ENCODE measurements at places on chromosomes 7 and 10. TPM values are rescaled to one million over a fixed set of nuclear protein-coding genes. Genes with fewer than 3 reads are reported as not detected.
A peak's percentile ranks its signal among the peaks of the same experiment; 100 is the strongest.

- no peak for DNase-seq
Observed at GRCh38 chr7:6451224-6451705, 3.5 kb upstream of the DAGLB start.

DNA sequence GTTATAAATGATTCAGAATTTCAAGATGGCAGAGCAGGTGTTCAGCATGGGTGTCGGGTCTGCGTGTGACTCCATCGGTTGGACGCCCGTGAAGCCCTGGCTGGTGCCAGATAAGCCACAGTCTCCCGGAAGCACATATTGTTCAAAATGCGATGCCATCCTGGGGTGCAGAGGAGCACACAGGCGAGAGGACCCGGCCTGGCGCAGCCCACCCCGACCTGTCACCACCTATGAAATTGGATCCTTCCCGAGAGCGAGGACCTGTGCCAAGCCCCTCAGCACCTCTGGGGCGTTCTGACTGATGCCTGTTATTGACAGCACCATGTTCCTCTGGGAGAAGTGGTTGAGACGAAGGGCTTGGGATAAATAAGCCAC is 110.1 kb downstream of the ACTR3B start:
- peak; percentile 43 for DNase-seq

- no peak for DNase-seq
Observed at GRCh38 chr10:74151879-74152722, 1.1 kb downstream of the ADK start.

Gene NEUROD6
- total RNA-seq = not detected

Gene SFXN3
- 42.9 TPM for total RNA-seq
